Mesendoderm (in vitro differentiated cells): ENCODE measurements at places on chromosomes 3 and 15.

DNA sequence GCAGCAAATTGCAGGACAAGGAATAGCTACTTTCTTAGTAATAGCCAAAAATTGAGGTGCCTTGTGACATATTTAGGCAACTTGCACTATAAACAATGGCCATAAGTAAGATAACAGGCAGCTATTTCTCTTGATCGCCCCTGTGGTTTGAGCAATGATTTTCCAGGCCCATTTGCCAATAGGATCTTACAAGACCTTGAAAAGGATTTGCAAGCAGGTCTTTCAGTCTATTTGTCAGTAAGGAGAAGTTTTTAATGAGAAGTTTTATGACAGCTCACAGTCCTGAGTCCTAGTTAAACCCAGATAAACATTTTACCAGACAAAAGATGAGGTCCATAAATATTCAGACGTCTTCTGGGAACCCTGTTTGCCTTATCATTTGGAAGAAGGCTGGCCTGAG, 645.5 kb downstream of the RBMS3 start:
- DNase-seq, result no peak

GRCh38 chr3:31384117-31384516, 148.6 kb upstream of the STT3B start:
- DNase-seq, result no peak

DNA sequence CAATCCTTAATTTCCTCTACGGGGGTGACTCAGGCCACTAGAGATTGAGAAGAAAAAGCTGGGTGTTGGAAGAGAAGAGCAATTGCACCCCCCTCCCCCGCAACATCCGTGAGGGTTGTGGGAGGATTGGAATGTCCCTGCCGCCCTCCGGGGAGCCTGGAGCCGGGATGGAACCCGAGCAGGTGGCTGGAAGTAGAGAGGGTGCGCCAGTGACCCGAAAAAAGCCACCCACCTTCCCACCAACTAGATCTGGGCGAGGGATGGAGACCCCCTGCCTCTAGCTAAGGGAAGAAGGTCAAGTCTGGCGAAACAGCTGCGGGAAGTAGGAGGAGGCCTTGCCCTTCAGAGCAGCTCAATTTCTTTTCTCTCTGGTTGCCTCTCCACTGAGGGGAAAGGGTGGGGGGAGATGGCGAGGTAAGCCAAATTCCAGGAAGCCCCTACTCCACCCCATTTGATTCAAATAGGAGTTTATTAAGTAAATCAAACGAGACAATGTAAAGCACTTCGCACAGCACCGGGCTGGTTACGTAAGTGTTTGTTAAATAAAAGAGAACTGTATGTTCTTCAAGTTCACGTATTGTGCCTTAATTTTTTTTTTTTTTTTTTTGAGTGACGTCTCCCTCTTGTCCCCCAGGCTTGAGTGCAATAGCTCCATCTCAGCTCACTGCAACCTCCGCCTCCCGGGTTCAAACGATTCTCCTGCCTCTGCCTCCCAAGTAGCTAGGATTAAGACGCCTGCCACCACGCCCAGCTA, 1.1 kb upstream of the WWTR1 start:
- DNase-seq, result peak; percentile 83

- no peak for DNase-seq
These were observed 1058.7 kb downstream of the FHIT start for GRCh38 chr3:60192297-60193114.

DNA sequence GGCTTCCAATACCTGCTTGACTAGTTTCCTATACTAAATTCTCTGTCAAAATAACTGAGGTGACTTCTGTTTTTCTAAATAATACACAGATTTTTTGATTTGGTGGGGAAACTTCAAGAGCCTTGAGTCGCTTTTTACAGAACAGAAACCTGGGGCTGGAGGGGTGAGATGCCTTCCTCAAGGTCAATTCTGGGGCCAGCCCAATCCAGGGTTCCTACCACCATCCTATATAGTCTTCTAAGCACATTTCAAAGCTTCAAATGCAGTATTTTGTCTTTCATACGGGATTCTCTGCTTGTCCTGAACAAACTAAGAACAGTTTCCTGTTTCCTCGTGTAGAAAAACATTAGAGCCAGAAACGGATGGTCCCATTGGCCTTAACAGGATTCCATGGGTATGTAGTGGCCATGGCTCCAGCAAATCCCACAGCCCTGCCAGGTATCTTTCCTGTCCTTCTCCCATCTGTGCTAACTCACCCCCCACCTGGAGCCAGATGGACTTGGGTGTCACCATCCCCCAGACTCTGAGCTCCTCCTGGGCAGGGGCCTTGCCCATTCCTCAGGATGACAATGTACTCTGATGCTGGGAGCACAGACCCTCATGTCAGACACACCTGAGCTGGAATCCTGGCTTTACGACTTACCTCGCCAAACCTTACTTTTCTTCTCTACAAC, 146.9 kb downstream of the KLF13 start:
- no peak for DNase-seq

DNA sequence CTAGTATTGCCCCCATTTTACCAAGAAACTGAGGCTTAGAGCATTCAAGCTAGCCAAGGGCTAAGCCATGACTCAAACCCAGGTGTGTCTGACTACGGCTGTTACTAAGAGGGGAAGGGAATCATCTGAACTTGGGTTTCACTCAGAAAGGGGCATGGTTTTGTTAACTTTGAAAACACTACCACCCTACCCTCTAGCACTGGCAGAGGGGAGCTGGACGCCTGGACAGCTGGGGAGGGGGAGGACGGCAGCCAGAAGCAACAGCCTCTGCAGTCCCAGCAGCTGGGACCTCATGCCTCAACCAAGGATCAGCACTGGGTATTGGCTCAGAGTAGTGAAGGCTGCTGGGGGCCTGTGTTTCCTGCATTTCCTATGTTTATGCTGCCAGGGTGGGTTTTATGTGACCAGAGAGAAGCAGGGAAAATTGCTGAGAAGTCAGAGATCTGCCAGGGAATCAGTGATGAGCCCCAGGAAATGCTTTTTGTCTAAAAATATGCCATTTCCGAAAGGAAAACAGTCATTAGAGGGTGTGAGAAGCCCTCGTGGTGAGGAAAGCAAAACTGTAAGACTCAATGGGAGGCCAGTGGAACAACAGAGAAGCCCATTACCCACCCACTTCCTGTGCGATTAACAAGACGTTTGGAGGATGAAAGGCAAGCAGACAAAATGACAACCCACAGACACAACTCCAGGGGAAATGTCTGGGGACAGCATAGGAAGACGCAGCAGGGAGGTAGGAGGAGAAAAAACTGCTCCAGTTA, 41.2 kb downstream of the LIPC start:
- DNase-seq, result peak; percentile 64

GRCh38 chr15:95839367-95839782, 491.1 kb upstream of the NR2F2 start:
- no peak for DNase-seq

DNA sequence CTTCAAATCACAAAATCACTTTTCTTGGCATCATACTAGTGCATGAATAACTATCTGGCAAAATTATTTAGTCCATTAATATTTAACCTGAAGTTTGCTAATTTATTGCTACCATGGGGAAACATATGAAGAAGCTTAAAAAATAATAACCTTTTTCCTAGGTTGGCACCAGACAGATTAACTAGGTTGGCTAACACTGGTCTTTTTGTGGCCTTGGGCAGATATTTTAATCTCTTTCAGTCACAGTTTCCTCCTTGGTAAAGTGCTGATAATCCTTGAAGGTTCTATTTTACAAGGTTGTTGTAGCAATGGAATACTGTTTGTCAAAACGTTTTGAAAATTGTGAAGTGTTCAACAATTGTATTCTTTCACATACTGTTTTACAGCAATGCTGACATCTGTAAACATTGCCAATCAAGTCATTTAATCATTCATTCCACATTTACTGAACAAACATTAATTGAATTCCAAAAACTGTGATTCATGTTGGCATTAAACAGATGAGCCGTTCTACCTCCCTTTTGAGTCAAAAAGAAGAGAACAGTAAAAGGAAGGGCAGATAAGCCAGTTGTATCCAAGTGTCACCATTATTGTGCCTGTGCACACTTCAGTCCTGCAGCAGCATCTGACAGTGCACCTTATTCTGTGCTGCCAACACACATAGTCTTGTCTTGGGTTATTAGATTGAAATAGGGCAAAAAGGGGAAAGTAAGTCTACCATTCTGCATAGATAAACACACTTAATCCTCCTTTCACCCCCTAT, 21.9 kb downstream of the EPHA6 start:
- no peak for DNase-seq

DNA sequence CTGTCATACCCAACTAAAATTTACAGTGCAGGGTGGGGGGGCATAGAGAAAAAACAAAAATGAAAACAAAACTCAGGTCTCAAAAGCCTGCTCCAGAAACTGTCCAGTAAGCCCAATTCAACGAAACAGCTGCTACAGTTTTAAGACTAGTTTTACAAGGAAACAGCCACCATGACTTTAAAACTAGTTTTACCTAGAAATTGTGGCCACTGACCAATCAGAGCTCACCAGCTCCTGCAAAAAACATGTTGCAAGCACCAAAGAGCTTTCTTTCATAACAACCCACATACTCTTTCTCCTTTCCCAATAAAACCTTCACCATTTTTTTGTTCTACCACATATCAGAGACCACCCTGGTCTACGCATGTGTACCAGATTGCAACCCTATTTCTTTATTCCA, 7.3 kb upstream of the CFAP91 start:
- peak; percentile 22 for DNase-seq

GRCh38 chr3:124059580-124059979, 67.7 kb upstream of the ROPN1 start:
- no peak for DNase-seq

GRCh38 chr15:68635141-68635540, 56.3 kb downstream of the CORO2B start:
- no peak for DNase-seq

DNA sequence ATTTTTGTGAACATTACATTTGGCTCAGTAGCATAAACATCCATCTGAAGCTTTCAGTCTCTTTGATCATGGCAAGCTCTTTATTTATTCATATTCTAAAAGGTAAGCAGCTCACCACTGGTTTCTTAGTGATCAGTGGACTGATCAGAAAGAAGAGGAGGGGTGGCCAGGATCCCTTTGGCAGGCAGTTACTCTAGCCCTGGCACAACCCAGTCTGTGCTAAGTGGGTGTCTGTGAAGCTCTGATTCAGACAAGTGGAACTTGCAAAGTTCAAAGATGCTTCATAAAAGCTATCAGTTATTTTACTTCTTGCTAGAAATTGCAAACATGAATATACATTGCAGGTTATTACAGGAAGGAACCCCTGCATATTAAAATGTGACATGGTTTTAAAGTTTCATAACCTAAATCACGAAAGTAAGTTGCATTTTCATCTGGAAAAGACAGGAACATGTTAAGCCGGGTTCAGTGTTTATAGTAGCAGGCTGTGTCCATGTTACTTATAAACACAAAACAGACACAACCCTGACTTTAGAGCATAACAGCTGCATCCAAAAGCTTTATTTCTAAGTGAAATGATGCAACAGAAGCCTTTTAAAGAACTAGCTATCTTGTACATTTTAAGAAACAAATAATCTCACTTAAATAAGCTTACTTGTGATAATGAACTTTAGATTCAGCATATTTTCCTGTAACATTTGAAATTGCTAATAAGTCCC, 785.3 kb downstream of the MCTP2 start:
- DNase-seq, result no peak

GRCh38 chr15:64875641-64876223, 34.0 kb downstream of the PLEKHO2 start:
- DNase-seq, result no peak

GRCh38 chr15:73908030-73908821, 18.0 kb upstream of the LOXL1 start:
- DNase-seq, result peak; percentile 77

GRCh38 chr15:100105101-100105500, 236.7 kb downstream of the ADAMTS17 start:
- DNase-seq, result no peak

- DNase-seq, result no peak
These were observed 59.5 kb upstream of the RYK start for GRCh38 chr3:134309987-134310700.

GRCh38 chr3:80898211-80898610, 863.2 kb downstream of the GBE1 start:
- no peak for DNase-seq

GRCh38 chr15:71509139-71509538, 301.2 kb upstream of the NR2E3 start:
- no peak for DNase-seq
